ENCODE measurements at places on chromosomes 1 and 21. TPM values are rescaled to one million over a fixed set of nuclear protein-coding genes. Genes with fewer than 3 reads are reported as not detected.

CLCA1 gene
- total RNA-seq, result not detected

ATP1A4 gene
- not detected for total RNA-seq

RGS8 gene
- total RNA-seq, result under 0.01 TPM

VWA5B1 gene
- not detected for total RNA-seq

All from aortic smooth muscle cell (primary cell).